ENCODE measurements at places on chromosomes 1 and 21.

DNA sequence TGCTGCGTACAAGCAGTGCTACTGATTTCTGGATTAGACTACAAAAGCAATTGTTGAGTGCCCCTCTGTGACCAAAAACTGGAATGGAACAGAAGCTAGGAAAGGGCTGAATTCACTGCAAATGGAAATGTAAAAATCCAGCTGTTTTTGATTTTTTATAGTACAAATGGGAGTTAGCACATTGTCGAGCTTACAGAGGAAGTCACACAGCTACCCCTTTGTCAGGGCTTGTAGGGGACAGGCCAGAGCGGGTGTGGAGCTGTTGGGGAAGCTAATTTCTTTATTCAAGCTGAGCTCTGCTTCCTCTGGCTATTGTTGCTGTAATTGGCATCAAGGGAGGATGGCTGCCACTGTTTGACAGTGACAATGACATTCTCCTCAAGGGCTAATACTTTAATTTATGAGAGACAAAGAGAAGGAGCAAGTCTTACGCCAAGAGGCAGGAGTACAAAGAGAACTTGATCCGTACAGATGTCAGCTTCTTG is 96.1 kb downstream of the SLC35F3 start:
- DNase-seq: no peak

DNA sequence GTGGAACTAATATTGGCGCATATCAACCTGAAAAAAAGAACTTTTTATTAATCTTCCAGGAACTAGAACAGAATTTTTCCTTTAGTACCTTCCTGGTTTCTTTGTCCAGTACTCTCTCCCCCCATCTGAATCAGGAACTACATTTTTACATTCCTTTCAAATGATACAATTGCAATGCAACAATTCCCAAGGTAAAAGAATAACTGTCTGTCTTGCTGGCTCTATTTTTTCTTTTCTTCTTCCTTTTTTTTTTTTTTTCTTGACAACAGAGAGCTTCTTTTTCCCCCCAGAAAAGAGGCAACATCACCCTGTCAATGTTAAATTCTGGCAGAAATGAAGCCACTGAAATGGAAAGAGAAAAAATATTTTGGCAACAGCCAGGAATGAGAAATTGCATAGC is 4.5 kb upstream of the CD101 start:
- DNase-seq: no peak

DNA sequence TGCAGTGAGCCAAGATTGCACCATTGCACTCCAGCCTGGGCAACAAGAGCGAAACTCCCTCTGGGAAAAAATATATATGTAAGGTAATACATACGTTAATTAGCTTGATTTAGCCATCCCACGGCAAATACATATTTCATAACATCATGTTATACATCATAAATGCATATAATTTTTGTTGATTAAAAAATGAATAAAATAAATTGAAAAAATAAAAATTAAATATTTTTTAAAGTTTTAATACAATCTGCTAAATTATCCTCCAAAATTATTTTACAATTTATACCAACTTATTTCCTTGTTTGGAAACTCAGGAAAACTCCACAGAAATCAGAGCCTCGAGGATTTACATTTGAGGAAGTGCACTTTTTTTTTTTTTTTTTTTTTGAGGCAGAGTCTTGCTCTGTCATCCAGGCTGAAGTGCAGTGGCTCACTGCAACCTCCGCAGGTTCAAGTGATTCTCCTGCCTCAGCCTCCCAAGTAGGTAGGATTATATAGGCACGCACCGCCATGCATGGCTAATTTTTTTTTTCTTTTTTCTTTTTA is 12.6 kb upstream of the IPO9 start:
- no peak for DNase-seq

DNA sequence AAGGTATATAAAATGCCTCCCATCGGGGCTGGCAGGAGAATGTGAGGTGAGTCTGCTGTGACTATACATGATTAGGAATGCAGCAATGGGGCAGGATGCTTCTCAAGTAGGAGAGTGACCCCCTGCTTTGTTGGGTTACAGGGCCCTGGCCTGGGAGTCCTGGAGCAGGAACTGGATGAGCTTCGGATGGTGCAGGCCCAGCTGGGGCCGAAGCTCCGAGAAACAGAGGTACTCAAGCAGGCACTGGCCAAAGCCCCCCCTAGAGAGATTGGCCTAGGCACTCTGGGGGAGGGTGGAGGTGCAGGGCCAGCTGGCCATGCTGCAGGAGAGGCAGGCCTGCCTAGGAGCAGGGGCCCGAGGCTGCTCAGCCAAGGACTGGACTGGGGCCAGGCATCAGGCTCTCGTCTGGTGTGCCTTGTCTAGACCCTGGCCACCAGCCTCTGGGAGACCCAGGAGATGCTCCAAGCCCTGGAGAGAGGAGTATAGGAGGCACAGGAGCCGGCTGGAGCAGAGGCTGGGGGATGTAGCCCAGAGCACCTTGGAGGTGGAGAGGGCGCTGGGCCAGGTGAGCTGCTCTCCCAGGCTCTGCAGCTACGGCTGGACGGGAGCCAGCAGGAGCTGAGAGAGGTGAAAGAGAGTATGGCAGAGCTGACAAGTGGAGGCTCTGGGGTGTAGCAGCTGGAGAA is 32.8 kb upstream of the PKP1 start:
- DNase-seq: no peak

- no peak for DNase-seq
These were observed 171.0 kb downstream of the ZZZ3 start for GRCh38 chr1:77511440-77511840.

DNA sequence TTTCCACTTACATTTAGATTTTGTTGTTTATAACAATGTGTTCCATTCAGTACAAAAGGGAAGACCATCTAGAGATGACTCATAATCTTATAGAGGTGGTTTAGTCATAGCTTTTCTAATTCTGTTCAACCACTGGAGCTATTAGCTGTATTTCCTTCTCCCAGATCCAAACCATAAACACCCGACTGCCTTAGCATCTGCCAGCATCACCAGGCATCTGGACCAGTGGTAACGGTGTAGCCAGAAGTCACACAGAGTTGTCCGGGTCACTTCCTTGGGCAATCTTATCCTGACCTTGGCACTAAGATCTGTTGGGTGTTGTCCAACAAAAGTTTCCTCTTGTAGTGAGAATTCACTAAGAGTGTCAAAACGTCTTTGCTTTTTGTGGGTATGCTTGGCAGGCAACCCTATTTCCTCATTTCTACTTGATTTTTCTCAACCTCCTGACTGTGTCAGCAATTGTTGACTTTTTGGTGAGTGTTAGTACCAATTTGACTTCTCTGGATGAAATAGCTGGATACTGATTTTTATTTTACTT is 372.1 kb upstream of the B3GALT2 start:
- no peak for DNase-seq

GRCh38 chr1:42442662-42443061 is 13.2 kb downstream of the ZMYND12 start:
- no peak for DNase-seq

- no peak for DNase-seq
These were observed 726.5 kb upstream of the ADAMTS5 start for GRCh38 chr21:27693376-27693775.

DNA sequence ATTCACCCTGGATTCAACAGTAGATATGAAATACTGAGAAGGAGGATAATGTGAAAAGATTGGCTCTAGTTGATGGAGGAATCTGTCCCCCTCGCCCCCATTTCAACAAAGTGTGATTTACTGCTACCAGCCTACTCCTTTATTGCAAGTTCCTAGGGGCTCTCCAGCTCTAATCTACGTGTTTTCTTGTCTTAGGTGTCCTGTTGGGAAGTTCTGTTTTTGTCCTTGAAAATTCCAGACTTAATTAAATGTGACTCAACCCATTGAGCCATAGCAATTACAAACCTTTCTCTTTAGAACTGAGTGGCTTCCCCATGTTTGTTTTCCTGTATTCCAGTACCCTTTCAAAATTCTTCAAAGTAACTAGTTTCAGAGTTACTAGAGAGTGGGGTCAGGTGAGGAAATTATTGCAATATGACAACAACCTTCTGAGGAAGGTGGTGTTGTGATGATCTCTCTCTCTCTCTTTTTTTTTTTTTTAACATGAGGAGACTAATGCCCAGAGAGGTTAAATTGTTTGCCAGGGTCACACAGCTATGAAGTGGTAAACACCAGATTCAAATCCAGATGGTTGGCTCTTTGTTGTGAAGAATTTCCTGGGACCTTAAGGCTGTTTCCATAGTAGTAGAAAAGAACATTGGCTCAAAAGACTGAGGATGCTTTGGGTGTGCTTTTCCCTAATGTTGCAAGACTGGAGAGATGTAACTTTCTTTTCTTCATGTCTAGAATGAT is 3.5 kb downstream of the RGL1 start:
- no peak for DNase-seq

DNA sequence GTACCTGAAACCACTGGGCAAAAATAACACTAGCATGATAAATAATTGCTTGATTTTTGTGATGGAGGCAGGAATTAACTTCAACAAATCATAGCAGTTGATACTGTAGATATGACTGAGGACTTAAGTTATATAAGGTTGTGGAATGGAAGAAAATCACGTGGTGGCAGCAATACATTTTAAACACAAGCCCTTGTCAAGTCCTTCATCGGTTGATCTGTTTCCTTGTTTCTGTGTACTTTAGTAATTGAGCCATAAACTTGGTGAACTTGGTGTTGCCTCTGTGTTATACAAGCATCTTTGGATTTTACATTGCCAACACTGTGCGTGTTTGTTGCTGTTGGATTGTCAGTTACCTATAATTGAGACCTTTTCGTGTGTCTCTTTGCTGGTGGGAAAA is 114.4 kb downstream of the CAMTA1 start:
- DNase-seq: no peak

GRCh38 chr1:85544689-85545215 is 35.8 kb upstream of the CCN1 start:
- DNase-seq: no peak

GRCh38 chr21:46424621-46425020 is 34.1 kb upstream of the DIP2A start:
- DNase-seq: no peak

DNA sequence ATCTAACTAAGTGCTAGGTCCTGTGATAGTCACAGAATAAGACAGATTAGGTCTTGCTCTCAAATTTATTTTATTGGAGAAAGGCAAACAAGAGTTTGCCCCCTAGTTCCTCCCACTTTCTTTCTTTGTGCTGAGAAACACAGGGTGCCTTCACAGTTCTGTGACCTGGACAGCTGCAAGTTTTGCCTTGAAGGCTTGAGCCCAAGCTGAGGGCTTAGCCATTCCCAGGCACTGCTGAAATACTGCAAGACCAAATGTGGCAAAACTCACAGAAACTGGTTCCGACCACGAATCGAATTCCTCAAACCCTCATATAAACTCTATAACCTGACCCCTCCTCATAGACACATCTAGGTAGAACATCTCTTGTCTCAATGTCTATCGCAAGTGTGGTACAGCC is 227.9 kb downstream of the RERE start:
- DNase-seq: no peak

- DNase-seq: no peak
These were observed 64.0 kb downstream of the ITPKB start for GRCh38 chr1:226674892-226675714.

DNA sequence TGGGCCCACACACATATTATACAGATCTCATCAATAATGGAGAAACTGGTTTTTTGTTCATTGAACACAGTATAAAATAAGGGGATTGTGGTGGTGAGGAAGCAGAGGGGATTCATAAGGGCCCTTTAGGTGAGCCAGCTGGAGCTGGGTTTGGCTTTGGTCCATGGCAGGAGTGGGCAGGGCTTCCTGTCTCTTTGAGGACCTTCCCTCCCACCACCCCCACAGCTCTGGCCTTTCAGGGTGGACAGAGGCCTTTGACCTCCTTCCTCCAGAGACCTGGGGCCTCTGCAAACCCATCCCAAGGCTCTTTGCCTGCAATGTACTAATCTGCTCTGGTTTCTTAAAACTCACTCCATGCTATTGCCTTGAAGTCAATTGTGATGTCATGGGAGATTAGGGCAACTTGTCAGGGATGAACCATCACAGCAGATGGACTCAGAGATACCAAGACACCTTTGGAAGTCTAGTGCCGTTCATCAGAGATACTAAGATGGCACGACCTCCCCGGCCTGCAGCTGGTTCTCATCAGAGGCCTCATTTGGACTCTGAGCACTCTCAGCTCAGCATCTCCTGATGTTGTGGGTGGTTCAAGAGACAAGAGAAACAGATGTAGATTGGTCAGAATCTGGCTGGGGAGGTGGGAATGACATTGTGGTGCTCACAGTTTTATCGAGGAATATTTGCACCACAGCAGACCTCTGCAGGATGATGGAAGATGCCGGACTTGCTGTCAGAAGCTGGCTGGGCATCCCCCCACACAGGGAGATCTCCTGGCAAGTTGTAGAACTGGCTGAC is 37.9 kb downstream of the LHX4 start:
- DNase-seq: no peak

DNA sequence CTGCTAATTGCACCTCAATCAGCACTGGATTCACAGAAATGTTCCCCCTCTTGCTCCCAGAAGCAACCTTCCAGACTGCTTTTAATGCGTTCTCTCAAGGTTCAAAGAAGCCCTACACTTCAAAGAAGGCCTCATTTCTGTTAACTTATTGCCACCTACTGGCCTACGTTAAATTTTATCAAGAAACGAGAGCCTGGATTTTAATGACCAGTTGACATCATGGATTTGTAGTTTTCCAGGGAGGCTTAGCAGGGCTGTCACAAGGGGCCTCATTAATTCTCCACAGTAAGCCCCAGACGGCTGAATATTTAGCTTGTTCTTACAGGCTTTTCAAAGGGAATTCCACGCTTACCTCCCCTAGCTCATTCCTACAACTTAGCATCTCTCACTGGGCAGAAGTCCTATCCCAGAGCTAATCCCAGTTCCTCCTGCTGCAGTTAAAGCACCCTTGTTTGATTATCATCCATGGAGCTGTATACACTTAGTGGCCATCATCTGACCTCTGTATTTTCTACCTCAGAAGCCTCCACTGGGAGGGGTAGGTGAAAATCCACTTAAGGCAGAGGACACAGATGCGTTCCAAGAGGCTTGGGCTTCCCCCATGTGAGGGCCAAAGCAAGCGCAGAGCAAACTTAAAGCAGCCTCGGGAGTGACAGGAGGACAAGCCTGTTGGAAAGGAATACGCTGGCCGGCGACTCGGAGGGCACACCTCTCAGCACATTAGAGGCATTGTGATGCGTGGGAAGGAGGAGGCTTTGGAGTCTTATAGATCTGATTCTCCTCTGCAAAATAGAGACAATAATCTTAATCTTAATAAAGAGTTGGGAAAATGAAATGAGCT is 32.2 kb upstream of the CYP4X1 start:
- DNase-seq: no peak

DNA sequence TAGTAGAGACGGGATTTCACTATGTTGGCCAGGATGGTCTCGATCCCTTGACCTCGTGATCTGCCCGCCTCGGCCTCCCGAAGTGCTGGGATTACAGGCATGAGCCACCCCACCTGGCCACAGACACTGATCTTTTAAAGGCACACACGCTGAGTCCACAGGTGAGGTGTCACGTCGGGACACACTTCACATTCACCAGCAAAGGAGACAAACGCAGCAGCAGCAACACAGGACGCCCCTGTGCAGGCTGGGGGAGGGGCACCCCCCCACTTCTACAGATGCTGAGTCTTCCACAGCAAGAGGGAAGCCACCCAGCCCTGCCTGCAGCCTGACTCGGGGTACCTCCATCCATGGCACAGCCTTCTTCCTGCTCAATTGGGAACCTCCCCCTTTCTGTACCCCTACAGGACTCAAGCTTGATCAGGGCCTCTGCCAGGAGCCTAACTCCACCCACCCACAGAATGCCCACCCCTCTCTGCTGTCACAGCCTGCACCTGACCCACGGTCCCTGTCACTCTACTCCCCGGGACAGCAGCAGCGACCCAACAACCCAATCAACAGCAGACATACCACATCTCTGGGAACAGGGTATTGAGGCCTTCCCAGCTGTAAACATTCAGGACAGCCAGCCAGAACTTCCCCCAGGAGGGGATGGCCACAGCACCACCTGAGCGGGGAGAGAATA is 9.5 kb downstream of the LSS start:
- no peak for DNase-seq

Data from hematopoietic multipotent progenitor cell treated with erythropoietin and hydrocortisone succinate and interleukin-3 and kit ligand, for 15 days (in vitro differentiated cells).